ENCODE measurements at places on chromosomes 3 and 15. TPM values are rescaled to one million over a fixed set of nuclear protein-coding genes. Genes with fewer than 3 reads are reported as not detected.

Gene ARID3B
- 8.8 TPM for total RNA-seq

Gene CLSTN2
- total RNA-seq, result 1.3 TPM

Gene GP5
- 0.11 TPM for total RNA-seq

Gene SNX33
- 28.1 TPM for total RNA-seq

Gene TGM5
- total RNA-seq, result not detected

Gene SETMAR
- total RNA-seq, result 16.1 TPM

Gene CNTN3
- total RNA-seq, result 5.3 TPM

Gene LINGO1
- total RNA-seq, result 1.1 TPM

Gene HERC2
- total RNA-seq, result 50.8 TPM

Gene PAQR9
- total RNA-seq, result not detected

Gene MITF
- total RNA-seq, result 5.8 TPM

Gene KNG1
- total RNA-seq, result 1.2 TPM

Gene P2RY13
- total RNA-seq, result 0.80 TPM

Gene MAGEF1
- total RNA-seq, result 42.6 TPM

Gene FGF12
- total RNA-seq, result 0.48 TPM

Gene SPSB4
- not detected for total RNA-seq

Gene ALS2CL
- 21.8 TPM for total RNA-seq

Gene CADM2
- 1.2 TPM for total RNA-seq

Gene CTXN2
- 0.16 TPM for total RNA-seq

Gene SKOR1
- 0.10 TPM for total RNA-seq

Gene FHIT
- total RNA-seq, result 9.4 TPM

Gene CELSR3
- 1.3 TPM for total RNA-seq

Gene TFG
- total RNA-seq, result 116 TPM

Gene RLBP1
- not detected for total RNA-seq

Gene RPL39L
- 11.6 TPM for total RNA-seq

Gene SCN11A
- total RNA-seq, result 0.05 TPM

Gene LDHAL6B
- total RNA-seq, result not detected

Gene GPR176
- 2.2 TPM for total RNA-seq

Gene SMAD3
- 62.1 TPM for total RNA-seq

Gene HESX1
- 0.42 TPM for total RNA-seq

Gene ARL14
- 17.6 TPM for total RNA-seq

Gene ECE2
- 0.37 TPM for total RNA-seq

Gene TMEM158
- 2.3 TPM for total RNA-seq

Gene CHRFAM7A
- total RNA-seq, result 0.59 TPM

Gene GXYLT2
- total RNA-seq, result 8.4 TPM

Gene CD80
- total RNA-seq, result 0.29 TPM

Gene MAP1A
- 5.6 TPM for total RNA-seq

Gene RAB27A
- total RNA-seq, result 69.6 TPM

Gene GOLGA6B
- not detected for total RNA-seq

Gene DYNLT2B
- 7.6 TPM for total RNA-seq

Gene PPP2R3A
- total RNA-seq, result 10.9 TPM

Gene FSIP1
- 4.1 TPM for total RNA-seq

Gene LSAMP
- total RNA-seq, result 1.1 TPM

Gene HMG20A
- total RNA-seq, result 37.1 TPM

Gene HRG
- not detected for total RNA-seq

Gene PATL2
- total RNA-seq, result 1.2 TPM

Gene CIDEC
- 4.5 TPM for total RNA-seq

All from colonic mucosa (tissue), 4 donors.